A549 treated with RU486 at 1 μM for 4 hours (cell line): ENCODE measurements at places on chromosomes 5 and 9. TPM values are rescaled to one million over a fixed set of nuclear protein-coding genes. Genes with fewer than 3 reads are reported as not detected.

EIF4E1B gene
- total RNA-seq = not detected in 5 replicates

SLC6A7 gene
- total RNA-seq = 0.03 TPM in 3 of 5 replicates, not detected in the others

PCDHB8 gene
- total RNA-seq = 0.25 to 0.43 TPM (median 0.34 TPM) in 5 replicates

SPAG8 gene
- 0.26 to 0.47 TPM (median 0.41 TPM) in 5 replicates for total RNA-seq

OR1J2 gene
- not detected in 5 replicates for total RNA-seq

CXCL14 gene
- total RNA-seq = 0.07 to 0.14 TPM (median 0.07 TPM) in 3 of 5 replicates, not detected in the others

IFNA21 gene
- total RNA-seq = not detected in 5 replicates

DNAJC21 gene
- total RNA-seq = 23.3 to 32.1 TPM (median 26.7 TPM) in 5 replicates

SLC36A2 gene
- not detected in 5 replicates for total RNA-seq

ANGPTL2 gene
- 0.06 TPM in 1 of 5 replicates, not detected in the others for total RNA-seq

CHSY3 gene
- total RNA-seq = 0.08 to 0.13 TPM (median 0.09 TPM) in 5 replicates

TPM2 gene
- 613 to 691 TPM (median 662 TPM) in 5 replicates for total RNA-seq

GDA gene
- total RNA-seq = 0.93 to 1.6 TPM (median 1.3 TPM) in 5 replicates

TSLP gene
- not detected in 5 replicates for total RNA-seq

IL9 gene
- total RNA-seq = not detected in 5 replicates

SHOC1 gene
- not detected in 5 replicates for total RNA-seq

PRSS3 gene
- 12.2 to 18.4 TPM (median 15.0 TPM) in 5 replicates for total RNA-seq

RLN1 gene
- total RNA-seq = not detected in 5 replicates

SOHLH1 gene
- total RNA-seq = not detected in 5 replicates

DPH7 gene
- 22.0 to 30.8 TPM (median 25.4 TPM) in 5 replicates for total RNA-seq

ANKRD31 gene
- total RNA-seq = 0.05 to 0.07 TPM (median 0.06 TPM) in 4 of 5 replicates, not detected in the other

TRUB2 gene
- total RNA-seq = 43.6 to 69.6 TPM (median 48.8 TPM) in 5 replicates

C1QTNF2 gene
- total RNA-seq = 0.10 to 0.13 TPM (median 0.11 TPM) in 3 of 5 replicates, not detected in the others

CD72 gene
- total RNA-seq = 0.25 to 0.30 TPM (median 0.30 TPM) in 3 of 5 replicates, not detected in the others

NRARP gene
- total RNA-seq = 3.9 to 9.5 TPM (median 7.7 TPM) in 5 replicates

FAM193B gene
- total RNA-seq = 18.7 to 31.7 TPM (median 26.3 TPM) in 5 replicates

UBE2QL1 gene
- total RNA-seq = 0.10 to 0.18 TPM (median 0.15 TPM) in 5 replicates

LHX6 gene
- 0.32 to 0.39 TPM (median 0.38 TPM) in 5 replicates for total RNA-seq

NR6A1 gene
- total RNA-seq = 1.7 to 1.9 TPM (median 1.7 TPM) in 5 replicates

CD14 gene
- total RNA-seq = 3.2 to 5.6 TPM (median 3.9 TPM) in 5 replicates

ANKRD18B gene
- 3.2 to 10.0 TPM (median 9.0 TPM) in 5 replicates for total RNA-seq
